Germinal center (tissue), 1 donor: ENCODE measurements at places on chromosomes 4 and X.

DNA sequence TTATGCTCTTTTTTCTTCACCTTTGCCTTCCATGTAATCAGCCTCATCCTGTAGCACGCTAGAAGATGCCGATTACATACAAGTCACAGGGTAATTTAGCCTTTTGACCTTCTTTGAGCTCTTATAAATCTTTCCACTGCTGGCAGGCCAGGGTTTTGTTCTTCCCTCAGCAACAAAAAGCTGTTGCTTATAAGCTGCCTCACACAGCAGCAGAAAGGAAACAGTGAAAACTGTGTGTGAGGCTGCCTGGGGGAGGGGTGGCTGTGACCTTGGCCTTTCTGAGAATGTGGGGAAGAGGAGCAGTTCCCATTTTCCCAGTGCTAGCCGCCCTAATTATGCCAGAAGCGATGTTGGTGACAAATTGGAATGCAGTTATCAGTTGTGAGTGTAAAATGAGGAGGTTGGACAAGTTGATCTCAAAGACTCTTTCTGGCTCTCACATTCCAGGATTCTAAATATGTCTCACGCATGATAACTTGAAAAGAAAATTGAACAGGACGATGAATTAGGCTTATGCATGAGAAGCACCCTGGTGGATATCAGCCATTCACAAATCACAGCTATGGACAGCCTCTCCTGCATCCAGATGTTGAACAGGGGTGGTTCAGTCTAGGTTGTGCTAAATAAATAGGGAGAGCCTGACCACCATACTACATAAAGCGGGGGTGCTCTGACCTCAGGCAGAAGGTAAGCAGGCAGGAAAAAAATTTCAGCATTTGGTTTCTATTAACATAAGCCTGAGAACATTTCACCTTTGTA is 25.7 kb downstream of the SLITRK2 start:
- DNase-seq = no peak

GRCh38 chrX:119919835-119920585 is 23.5 kb downstream of the NKAP start:
- no peak for DNase-seq

- DNase-seq = no peak
Measured at GRCh38 chr4:40322811-40323210, 12.3 kb upstream of the CHRNA9 start.

DNA sequence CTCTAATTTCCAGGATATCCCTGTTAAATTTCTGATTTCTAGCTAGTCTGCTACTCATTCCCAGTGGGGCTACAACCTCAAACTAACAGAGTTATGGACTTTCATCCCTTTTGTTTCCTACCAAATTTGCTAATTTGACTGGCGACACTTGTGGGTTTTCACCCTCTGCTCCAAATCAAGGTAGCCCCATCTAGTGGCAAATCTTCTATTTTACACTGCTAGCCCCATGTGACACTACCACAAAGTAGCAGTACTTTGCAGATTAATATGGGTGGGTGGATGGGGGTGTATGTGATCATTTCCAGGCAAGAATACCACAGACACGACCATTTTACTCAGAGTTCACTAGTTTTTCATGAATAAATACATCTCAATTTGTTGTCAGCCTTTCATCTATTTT is 150.3 kb downstream of the MSL3 start:
- peak; percentile 8 for DNase-seq

- DNase-seq = no peak
Measured at GRCh38 chr4:38979081-38979480, 53.1 kb downstream of the TMEM156 start.

DNA sequence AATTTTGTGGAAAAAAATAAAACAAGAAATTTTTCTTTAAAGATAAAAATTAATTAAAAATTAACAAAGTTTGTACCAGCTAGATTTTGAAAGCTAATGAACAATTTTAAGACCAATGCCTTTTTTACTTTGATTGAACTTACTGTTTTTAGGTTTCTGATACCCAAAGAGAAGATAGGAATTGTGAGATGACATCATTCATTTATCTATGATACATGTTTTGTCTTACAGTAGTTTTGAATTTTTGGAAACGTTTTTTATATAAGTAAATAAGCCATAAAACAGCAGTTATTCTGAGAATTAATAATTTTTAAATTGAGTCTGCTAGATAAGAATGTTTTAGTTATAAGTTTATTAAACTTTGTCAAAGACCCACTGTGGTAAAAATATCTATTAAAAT is 65.0 kb upstream of the GPR174 start:
- no peak for DNase-seq

DNA sequence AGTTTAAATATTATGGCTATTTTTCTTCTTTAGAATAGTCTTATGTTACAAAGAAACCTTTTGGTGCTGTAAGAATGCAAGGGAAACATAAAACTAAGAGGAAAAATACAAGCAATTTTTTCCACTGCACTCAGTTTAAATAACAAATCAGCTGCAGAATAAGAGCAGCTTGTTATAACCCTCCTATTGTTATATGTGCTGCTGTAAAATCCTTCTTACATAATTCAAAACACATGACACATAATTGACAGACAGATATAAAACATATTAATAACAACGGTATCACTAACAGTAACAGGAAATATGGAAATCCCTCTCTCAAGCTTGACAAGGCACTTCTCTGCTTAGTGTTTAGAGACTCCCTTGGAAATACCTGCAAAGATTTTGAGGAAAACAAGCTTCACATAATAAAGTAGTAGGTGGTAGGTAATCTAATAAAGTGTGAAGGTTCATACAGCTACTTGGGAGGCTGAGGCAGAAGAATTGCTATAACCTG is 385.3 kb upstream of the HS3ST1 start:
- no peak for DNase-seq

- DNase-seq = no peak
Measured at GRCh38 chrX:39630344-39630743, 467.4 kb downstream of the BCOR start.

DNA sequence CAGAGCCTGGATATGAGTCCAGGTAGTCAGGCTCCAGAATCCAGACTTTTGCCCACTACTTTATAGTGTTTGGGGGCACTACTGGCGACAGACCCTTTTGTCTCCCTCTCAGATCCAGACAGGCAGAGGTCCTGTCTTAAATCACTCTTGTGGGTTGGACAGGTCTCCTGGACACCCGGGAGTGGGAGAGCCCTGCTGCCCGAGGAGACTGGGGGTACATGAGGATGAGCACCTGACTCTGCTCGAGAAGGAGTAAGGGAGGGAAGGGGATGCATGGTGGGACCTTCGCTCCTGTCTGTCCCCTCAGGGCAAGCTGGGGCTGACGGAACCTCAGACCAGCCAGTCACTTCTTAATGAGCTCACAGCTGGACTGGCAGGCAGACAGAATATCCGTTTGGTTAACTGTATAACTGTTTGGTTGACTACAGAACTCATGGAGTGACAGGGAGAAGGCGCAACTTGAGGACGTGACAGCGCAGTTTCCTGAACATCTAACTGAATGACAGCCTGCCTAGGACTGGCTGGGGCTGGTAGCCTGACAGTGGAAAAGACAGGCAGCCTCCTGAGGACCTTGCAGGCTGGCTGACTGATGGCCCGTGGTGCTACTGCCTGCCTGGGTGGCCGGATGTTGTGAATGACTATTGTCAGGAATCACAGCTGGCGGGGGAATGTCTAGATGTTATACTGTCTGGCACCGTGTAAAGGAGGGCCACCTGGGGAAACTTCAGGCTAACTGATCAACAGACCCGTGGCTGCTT is 1.6 kb upstream of the SUV39H1 start:
- no peak for DNase-seq

- no peak for DNase-seq
Measured at GRCh38 chrX:54066841-54067240, 22.6 kb upstream of the PHF8 start.

- no peak for DNase-seq
Measured at GRCh38 chr4:130056286-130056685, 960.3 kb downstream of the C4orf33 start.

DNA sequence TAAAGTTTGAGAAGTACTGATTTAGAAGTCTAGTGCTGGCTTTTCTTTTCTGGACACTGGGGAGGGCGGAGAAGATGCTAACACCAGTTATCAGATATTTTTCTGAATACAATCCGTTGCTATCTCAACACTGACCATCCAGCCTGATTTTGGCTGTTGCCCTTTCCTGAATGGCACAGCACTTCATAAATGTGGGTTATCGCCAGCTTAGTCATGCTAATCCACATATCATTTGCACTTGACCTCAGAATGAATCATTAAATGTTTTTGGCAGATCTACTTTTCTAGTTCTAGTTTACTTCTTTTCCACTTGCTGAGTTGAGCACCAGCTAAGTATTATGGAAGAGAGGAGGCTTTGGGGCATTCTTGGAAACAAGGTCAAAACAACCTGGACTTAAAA is 60.8 kb upstream of the ESX1 start:
- DNase-seq = no peak
